ENCODE measurements at places on chromosomes 13 and 19.

DNA sequence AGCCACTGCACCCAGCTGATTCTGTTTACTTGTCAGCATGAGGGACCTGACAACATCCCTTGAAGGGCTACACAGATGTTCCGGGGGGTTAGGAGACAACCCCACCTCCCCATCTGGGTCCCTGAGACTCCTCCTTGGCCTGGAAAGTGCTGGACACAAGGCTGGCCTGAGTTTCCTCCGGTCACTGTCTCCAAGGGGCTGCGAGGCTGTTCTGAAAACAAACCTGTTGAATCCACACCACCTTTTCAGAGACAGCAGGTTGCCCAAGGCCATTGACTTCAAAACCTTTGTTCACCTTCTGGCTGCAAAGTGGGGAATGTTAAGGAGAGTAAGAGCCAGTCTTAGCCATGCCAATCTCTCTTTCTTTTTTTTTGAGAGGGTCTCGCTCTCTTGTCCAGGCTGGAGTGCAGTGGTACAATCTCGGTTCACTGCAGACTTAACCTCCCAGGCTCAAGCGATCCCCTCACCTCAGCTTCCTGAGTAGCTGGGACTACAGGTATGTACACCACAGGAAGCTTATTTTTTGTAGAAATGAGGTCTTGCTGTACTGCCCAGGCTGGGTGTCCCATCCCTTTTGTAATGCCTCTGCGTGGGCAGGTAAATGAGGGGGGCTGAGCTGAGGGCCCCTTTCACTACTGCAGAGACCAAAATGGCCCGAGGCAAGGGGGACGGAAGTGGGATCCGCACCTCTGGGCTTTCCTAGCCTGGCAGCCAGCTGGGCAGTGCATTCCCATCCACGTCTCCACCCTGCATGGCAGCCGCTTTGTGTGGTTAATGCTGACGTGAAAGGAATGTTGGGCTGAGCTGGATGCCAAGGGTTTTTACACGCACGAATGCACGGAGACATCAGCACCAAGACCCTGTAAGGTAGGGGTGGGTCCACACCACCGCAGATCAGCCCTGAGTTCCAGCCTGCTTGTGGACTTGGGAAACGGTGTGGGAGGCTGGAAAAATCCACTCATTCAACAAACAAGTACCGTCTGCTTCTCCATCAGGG is 1.9 kb upstream of the ZNF628 start:
- DNase-seq, result no peak

DNA sequence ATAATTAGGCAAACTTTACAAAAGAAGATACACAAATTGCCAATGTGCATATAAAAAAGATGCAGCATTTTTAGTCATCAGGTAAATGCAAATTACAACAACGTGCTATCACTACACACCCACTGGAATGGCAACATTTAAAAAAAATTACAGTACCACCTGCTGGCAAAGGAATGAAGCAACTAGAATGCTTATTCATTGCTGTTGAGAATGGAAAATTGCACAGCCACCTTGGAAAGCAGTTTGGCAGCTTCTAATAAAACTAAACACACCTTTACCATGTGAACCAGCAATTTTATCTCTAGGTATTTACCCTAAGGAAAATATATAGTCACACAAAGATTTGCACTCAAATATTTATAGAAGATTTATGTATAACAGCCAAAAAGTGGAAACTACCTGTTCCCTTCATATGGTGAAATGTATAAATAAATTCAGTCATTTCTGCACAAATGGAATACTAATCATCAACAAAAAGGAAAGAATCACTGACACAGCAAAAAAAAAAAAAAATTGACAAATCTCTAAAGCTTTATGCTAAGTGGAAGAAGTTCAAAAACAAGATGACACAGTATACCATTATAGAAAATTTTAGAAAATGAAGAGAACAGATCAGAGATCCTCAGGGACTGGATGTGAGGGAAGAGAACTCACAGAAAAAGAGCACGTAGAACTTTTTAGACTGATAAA is 30.3 kb downstream of the OXGR1 start:
- no peak for DNase-seq

DNA sequence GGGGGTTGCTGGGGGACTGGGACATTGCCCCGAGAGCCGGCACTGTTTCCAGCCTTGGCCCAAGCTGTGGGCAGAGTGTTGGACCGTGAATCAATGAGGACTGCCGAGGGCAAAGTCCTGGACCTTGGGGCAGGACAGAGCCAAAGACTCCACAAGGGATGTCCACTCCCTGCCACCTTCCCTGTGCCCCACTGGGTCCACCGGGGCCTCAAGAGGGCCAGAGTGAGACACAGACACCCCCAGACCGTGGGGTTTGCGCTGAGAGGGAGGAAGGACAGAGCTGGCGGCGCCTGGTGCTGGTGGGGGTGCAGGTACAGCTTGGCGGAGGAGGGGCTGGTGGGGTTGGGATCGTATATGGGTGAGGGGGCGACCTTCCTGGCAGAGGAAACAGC is 11.8 kb downstream of the MAST3 start:
- no peak for DNase-seq

DNA sequence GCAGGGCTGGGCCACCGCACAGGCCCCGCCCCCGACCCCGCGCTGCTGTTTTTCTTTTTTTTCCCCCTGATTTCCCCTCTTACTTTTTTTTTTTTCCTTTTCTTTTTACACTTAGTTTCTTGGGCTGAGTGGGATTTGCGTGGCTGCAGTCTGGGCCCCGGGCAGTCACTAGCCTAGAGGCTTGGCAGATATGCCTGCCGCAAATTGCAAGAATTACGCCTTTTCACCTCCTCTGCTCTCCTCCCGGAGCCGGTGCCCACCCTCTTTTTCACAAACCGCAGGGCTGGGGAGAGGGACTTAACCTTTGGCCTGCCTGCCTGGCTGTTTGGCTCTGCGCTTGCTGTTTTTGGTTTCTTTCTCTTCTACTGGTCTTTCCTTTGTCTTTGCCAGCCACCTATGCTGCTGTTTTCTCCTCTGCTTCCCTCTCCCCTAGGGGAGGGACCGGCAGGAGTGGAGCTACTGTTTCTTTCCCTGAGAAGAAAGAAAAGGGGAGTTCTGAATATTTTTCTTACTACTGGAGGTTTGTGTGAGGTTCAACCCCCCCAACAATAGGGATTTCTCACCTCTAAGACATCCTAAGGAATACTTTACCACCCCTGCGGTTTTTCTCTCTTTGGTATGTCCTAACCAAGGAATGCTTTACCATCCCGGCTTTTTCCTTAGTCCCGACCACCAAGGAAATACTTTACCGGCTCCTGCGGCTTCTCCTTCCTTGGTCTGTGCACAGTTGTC is 11.0 kb downstream of the ZNF552 start:
- DNase-seq, result peak; percentile 18

- DNase-seq, result no peak
These were observed 814.7 kb downstream of the PCDH9 start for GRCh38 chr13:66415444-66415843.

DNA sequence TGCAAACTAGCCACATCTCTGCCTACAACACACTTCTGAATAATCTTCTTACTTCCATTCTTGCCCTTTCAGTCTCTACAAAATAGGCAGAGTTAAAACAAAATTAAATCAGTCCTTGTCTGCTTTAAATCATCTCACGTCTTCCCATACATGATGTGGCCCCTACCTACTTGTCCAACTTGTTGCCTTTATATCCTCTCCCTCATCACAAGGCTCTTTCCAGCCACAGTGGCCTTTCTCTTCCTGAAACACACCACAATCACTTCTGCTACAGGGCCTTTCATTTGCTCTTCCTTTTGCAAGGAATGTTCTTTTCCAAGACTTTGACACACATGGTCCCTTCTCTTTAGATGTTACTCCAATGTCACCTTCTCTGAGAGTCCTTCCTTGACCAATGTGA is 1.7 kb downstream of the RBM26 start:
- no peak for DNase-seq

DNA sequence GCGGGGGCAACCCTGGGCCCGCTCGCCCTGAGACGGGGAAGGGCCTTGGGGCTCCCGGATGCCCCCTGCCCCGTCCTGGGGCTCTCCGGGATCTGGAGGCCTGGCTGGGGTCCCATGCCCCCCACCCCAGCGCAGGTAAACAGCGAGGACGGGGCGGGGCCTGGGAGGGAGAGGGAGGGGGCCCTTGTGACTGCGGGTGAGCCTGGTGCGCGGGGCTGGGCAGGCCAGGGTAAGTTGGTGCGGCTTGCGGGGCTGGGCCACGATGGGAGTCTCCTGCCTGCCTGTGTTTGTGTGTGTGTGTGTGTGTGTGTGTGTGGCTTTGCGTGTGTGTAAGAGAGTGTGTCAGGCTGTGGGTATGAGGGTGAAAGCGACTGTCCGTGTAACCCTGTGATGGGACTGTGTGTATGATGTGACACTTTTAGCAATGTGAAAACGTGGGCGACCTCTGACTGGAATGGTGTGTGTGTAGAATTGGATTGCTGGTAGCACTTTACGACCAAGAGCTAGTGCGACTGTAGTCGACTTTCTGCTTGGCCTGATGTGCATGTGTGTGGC is 426 bp downstream of the KLC3 start:
- no peak for DNase-seq

- no peak for DNase-seq
These were observed 35.0 kb upstream of the NANOS3 start for GRCh38 chr19:13841962-13842290.

DNA sequence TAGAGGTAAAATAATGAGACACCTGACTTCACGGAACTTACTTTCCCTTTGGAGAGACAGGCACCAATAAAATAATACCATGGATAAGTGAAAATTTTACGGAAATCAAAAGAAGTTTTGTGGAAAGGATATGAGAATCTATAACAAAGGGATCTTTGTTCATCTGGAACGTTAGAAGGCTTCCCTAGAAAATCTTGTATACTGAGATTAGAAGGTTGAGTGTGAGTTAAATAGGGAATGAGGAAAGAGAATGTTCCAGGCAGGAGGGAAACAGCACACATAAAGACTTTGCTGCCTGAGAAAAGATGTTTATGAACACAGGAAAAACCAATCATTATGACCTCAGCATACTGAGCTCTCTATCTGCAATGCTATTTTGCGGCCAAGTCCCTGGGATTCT is 19.6 kb upstream of the RAP2A start:
- DNase-seq, result no peak

DNA sequence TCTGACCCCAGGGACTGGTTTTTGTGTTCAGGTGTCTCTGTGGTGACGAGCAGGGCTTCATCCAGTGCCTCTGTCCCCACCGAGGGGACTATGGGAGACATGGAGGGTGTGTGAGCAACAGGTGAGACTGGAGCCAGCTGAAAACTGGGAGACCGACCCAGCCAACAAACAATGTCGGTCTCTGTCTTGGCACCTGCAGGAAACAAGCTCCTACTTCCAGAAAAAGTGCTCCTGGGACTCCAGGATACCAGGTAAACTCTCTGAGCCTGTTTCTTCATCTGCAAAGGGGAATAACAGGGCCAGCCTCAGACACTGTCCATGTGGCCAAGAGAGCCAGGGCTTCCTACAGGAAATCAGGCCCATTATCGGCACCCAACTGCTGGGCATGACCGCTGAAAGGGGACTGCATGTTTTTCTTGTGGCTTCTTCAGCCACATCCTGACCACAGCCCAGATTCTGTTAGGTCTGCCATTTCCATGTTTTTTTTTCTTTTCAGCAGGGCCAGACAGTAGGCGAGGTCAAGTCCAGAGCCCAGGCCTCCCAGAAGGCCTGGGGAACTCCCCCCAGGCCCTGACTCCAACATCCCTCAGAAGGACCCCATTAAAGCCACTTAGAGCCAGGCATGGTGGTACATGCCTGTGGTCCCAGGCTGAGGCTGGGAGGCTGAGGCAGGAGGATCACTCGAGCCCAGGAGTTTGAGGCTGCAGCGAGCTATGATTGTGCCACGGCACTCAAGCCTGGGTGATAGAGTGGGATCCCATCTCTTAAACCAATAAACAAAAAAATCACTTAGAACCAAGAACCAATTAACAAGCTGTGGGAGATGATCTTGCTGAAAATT is 836 bp upstream of the BST2 start:
- peak; percentile 25 for DNase-seq
